PC-9 (cell line): ENCODE measurements at places on chromosomes 2 and 18. TPM values are rescaled to one million over a fixed set of nuclear protein-coding genes. Genes with fewer than 3 reads are reported as not detected.
A peak's percentile ranks its signal among the peaks of the same experiment; 100 is the strongest.

The TMEM37 gene
- 1.2 TPM in 2 replicates for total RNA-seq

The APLF gene
- total RNA-seq, result 3.9 and 4.5 TPM in 2 replicates

- no peak for DNase-seq
Observed at GRCh38 chr2:241574911-241575623, 16.5 kb downstream of the BOK start.

The UGT1A4 gene
- total RNA-seq, result 73.6 and 93.0 TPM in 2 replicates

GRCh38 chr2:134988994-134989605 lies 58.1 kb downstream of the MAP3K19 start:
- no peak for DNase-seq

GRCh38 chr2:231707927-231708772 lies at the start of gene PTMA:
TSS of gene PTMA (plus strand) at chr2:231708525. CDS start at chr2:231708707, 182 bp downstream.
- DNase-seq, result peak; percentile 95

GRCh38 chr2:195682077-195682476 lies 25.1 kb downstream of the SLC39A10 start:
- no peak for DNase-seq

DNA sequence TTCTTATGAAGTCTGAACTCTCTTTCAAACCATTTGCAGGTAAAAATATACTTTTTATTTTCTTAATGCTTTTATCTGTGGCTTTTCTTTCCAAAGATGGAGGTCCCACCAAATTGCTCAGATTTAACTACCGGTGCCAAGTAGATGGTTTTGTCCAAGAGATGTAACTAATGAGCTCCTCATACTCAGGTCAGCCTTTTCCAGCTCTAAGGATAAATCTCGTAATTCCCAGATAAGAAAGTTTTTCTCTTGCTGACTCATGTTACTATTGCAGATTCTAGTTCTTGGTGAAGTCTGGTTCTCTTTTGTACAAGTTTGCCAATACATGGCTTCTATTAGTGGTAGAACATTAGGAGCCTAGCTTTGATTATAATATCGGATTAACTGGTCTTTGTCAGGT lies 550.8 kb upstream of the ZNF804A start:
- no peak for DNase-seq

DNA sequence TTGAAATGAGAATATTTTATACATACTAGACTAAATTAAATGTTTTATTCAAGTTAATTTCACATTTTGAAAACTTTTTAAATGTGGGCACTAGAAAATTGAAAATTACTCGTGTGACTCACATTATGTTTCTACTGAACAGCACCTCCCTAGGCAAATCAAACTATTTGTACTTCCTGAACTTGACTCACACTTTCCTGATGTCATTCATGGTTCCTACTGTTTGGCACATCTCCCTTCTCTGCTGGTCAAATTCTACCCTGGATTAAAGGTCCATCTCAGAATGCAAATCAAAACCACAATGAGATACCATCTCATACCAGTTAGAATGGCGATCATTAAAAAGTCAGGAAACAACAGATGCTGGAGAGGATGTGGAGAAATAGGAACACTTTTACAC lies 16.7 kb downstream of the LHCGR start:
- no peak for DNase-seq

- no peak for DNase-seq
Observed at GRCh38 chr2:200417366-200417765, 92.5 kb downstream of the KCTD18 start.
